ENCODE measurements at places on chromosomes 2 and 18.

GRCh38 chr2:102190430-102191107 is 3.7 kb downstream of the IL1RL2 start:
- no peak for DNase-seq

DNA sequence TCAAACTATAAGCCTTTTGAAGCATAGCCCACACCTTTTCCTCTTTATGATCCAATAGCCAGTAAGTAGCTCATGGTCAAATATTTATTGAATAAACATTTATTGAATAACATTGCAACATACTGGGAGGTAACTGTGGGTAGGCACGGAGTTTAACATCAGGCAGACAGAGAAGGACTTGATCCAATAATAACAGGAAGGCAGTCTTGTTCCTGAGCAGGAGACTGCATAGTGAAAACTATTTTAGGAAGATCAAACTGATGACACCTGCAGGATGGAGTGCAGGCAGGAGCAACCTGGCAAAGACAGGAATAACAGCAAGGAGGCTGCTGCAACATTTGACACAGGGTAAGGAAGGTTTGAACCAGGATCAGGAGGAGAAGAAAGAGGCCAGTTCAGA is 3.1 kb upstream of the DCTN1 start:
- no peak for DNase-seq

GRCh38 chr2:12263730-12264129 is 453.0 kb upstream of the TRIB2 start:
- no peak for DNase-seq

- DNase-seq, result no peak
Observed at GRCh38 chr2:129010262-129010661, 691.6 kb upstream of the HS6ST1 start.

DNA sequence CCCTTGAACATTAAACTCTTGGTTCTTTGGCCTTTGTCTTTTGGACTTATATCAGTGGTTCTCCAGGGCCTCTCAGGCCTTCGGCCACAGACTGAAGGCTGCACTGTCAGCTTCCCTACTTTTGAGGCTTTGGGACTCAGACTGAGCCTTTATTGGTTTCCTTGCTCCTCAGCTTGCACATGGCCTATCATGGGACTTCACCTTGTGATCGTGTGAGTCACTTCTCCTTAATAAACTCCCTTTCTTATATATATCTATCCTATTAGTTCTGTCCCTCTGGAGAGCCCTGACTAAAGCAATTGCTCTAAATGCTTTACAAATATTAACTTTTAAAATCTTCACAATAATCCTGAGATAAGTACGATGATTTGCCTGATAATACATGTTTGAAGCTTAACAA is 353.6 kb upstream of the TRIB2 start:
- no peak for DNase-seq

GRCh38 chr18:7492385-7492784 is 74.7 kb upstream of the PTPRM start:
- no peak for DNase-seq

DNA sequence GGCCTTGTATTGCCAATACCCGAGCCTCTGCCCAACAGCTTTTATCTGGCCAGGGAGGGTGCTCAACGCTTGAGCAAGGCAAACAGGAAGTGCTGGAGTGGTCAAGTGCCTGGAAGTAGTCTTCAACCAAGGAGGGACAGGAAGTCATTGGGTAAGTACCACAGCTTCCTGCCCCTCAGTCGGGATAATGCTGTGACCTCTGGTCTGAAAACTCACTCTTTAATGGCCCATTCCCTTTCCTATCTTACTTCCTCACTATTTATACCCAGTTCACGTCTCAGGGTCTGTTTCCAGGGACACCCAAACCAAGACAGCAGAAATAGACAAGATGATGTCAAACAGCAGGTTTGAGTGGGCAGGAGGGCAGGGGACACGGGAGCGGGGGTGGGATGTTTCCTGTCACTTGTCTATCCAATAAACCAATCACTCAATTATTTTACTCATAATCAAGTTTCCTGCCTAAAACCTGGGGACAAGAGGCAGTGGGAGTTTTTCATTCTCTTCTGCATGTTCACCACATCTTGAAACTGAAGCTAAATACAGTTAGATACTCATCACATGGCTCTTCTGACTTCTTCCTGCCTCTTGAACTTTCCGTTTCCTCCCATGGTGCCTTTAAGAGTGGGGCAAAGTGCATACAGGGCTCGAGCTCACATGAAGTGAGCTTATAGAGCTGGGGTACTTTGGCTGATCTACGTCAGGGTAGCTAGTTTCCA is 68.9 kb upstream of the CAB39 start:
- peak; percentile 56 for DNase-seq

DNA sequence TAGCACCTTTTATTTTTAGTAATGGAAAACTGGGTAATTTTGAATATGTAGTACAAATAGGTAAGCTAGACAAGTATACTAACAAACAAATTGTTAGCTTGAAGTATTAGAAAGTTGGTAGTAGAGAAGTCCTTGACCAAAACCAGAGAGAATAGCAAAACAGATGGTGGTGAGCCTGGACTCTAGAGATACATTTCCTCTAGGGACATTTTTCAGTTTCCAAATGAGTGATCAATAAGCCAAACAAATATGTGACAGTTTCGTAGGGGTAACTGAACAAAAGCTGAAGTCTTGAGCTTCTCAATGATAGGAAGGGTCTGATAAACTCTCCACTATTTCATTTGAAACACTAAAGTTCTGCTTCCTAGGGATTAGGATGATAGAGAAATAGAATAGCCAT is 692.0 kb upstream of the FAM98A start:
- no peak for DNase-seq

DNA sequence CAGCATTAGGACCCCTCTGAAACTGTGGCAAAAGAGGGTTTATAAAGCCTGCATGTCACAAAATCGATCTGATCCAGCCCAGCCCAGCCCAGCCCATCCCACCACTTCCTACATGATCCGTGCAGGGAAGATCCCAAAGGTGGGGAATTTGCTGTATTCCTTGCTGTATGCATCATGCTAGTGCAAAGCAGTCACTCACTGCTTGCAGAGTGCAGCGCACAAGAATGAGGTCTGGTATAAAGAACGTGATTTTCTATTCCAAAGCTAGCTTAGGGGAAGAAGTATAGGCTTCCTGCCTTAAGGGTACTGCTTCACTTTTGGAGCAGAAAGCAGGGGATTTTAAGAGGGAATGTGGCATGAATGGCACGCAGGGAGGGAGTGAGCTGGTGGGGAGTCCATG is 18.9 kb upstream of the SERPINB11 start:
- no peak for DNase-seq

GRCh38 chr2:64862623-64863022 is 126.6 kb upstream of the SLC1A4 start:
- DNase-seq, result peak; percentile 61

GRCh38 chr2:207633686-207634085 is 8.5 kb upstream of the METTL21A start:
- no peak for DNase-seq

DNA sequence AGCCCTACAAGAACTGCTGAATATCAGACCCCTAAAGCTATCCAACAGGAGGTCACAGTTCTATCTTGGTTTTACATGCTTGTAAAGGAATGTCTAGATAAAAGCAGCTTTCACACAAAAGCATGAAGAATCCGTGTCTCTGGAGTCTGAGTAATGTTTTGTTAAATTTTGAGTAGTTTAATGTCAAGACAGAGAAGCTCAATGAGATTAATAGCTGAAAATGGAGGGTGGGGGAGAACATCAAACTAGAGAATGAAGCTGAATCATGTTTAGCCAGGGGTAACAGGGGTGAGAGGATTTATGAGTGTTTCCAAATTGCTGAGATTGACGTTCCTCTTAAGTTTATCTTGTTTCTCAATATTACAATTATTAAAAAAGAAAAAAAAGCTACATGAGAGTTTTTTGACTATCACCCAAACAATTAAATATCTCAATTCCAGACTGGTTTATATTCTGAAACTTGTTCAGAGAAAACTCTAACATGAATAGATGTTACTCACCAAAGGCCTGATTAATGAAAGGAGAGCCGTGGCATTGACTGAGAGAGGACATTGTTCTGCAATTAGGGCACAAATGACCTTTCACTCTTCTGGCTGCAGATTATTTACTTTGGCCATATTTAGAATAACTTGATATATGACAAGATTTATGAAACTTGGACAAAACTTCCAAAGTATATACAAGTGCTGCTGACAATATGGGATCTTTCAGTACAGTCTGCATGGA is 266.4 kb upstream of the ETAA1 start:
- DNase-seq, result no peak

DNA sequence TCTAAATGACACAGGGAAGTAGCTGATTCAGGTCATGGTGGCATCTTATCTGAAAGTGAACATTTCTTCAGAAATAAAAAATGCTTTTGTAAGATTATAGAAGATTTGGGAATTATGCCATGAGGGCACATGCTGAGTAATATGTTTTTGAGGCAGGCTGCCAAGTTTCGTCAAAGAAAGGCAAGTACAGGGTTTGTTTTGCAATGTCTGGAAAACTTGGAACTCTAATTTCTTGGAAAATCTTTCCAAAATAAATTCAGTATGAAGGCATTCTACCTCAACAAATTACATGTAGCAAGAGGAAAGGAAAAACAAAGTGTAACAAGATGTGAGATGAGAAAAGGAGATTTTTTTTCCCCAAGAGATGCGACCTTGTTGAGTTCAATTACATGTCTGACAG is 167.7 kb downstream of the PLCL1 start:
- no peak for DNase-seq

DNA sequence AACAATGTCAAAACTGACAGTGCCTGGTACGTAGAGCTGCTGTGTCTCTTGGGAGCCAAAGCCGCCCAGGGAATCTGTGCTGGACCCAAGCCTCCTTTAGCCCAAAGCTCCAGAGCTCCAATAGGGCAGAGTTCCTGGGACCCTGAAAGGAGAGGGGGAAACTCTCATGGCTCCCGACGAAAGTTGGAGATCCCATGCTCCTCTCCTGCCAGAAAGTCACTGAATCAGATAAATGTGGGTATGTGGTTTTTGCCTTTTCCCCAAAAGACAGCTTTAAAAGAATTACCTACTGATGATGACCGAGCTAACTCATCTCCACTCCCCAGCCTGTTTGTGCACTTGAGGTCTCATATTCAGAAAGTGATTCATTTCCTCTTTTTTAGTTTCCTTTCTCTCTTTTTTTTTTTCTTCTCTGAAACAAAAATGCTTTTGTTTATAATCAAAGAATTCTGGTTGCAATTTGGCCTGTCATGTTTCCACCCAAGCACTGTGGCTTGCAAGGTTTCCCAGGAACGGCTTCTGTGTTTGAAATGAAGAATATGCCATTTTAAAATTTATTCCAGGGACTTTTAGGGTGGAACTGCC is 14.1 kb upstream of the PMAIP1 start:
- peak; percentile 34 for DNase-seq

- DNase-seq, result no peak
Observed at GRCh38 chr2:153819501-153819900, 52.2 kb upstream of the GALNT13 start.

- no peak for DNase-seq
Observed at GRCh38 chr2:224312741-224313140, 89.2 kb downstream of the FAM124B start.

DNA sequence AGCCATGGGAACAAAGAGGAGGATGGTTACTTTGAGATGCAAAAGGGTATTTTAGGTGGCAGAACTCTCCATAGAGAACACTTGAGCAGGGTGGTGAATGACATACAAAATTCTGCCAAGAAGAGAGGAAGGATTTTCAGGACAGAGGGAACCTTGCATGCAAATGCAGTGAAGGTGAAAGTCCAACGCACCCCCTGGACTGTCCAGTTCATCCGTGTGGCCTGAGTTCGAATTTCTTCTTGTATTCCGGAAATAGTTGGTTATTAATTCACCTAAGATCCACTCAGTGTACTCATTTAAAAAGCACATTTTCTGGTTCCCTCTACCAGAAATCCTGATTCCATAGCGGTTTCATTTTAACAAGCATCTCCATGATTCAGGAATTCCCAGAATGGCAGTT is 5.5 kb downstream of the AOX1 start:
- no peak for DNase-seq
